ENCODE measurements at places on chromosomes 3 and 15. TPM values are rescaled to one million over a fixed set of nuclear protein-coding genes. Genes with fewer than 3 reads are reported as not detected.

Gene AVEN
- 8.9 TPM for total RNA-seq

Gene ASTE1
- total RNA-seq, result 24.4 TPM

Gene AMOTL2
- total RNA-seq, result not detected

Gene ALDH1L1
- not detected for total RNA-seq

Gene IL5RA
- 10.4 TPM for total RNA-seq

Gene RBP2
- total RNA-seq, result not detected

Gene SERINC4
- not detected for total RNA-seq

Gene FOXB1
- total RNA-seq, result 0.22 TPM

Gene SCN11A
- total RNA-seq, result not detected
